ENCODE measurements at places on chromosomes 5 and 9. TPM values are rescaled to one million over a fixed set of nuclear protein-coding genes. Genes with fewer than 3 reads are reported as not detected.

The TMEM171 gene
- 5.4 TPM for polyA plus RNA-seq

The HRCT1 gene
- not detected for polyA plus RNA-seq

The IFNK gene
- polyA plus RNA-seq, result not detected

The FER gene
- 8.8 TPM for polyA plus RNA-seq

The MSMP gene
- polyA plus RNA-seq, result 1.3 TPM

The ASPN gene
- polyA plus RNA-seq, result not detected

The NUP214 gene
- polyA plus RNA-seq, result 16.5 TPM

The GRAMD2B gene
- 6.0 TPM for polyA plus RNA-seq

The MSX2 gene
- polyA plus RNA-seq, result not detected

The TUSC1 gene
- not detected for polyA plus RNA-seq

All from naive thymus-derived CD8-positive, alpha-beta T cell (primary cell).